ENCODE measurements at places on chromosomes 3 and 15. TPM values are rescaled to one million over a fixed set of nuclear protein-coding genes. Genes with fewer than 3 reads are reported as not detected.

- no peak for DNase-seq
- no peaks in the 10 kb centered on the region for H3K4me1 ChIP-seq
- no peak overlapping the region for H3K4me3 ChIP-seq
- H3K27ac ChIP-seq = no peak overlapping the region
- H3K36me3 ChIP-seq = no peaks in the 10 kb centered on the region
- H3K27me3 ChIP-seq = peaks cover 14% of the 10 kb centered on the region
Measured at GRCh38 chr3:127639173-127640041, 10.4 kb downstream of the PODXL2 start.

- H3K4me3 ChIP-seq = no peak overlapping the region
- no peaks in the 10 kb centered on the region for H3K36me3 ChIP-seq
- H3K27me3 ChIP-seq = peaks cover 18% of the 10 kb centered on the region
- no peak for DNase-seq
- no peak overlapping the region for H3K27ac ChIP-seq
Measured at GRCh38 chr15:40493089-40493840, 22.5 kb downstream of the CHST14 start.

- no peaks in the 10 kb centered on the region for H3K36me3 ChIP-seq
- no peak overlapping the region for H3K27ac ChIP-seq
- DNase-seq = no peak
- H3K4me1 ChIP-seq = peaks cover 5% of the 10 kb centered on the region
- H3K27me3 ChIP-seq = no peaks in the 10 kb centered on the region
- no peak overlapping the region for H3K4me3 ChIP-seq
Measured at GRCh38 chr3:32406486-32407408, 15.1 kb downstream of the CMTM7 start.

HRG gene
- total RNA-seq = not detected

CTXN2 gene
- not detected for total RNA-seq

ACOX2 gene
- 28.6 TPM for total RNA-seq

DNA sequence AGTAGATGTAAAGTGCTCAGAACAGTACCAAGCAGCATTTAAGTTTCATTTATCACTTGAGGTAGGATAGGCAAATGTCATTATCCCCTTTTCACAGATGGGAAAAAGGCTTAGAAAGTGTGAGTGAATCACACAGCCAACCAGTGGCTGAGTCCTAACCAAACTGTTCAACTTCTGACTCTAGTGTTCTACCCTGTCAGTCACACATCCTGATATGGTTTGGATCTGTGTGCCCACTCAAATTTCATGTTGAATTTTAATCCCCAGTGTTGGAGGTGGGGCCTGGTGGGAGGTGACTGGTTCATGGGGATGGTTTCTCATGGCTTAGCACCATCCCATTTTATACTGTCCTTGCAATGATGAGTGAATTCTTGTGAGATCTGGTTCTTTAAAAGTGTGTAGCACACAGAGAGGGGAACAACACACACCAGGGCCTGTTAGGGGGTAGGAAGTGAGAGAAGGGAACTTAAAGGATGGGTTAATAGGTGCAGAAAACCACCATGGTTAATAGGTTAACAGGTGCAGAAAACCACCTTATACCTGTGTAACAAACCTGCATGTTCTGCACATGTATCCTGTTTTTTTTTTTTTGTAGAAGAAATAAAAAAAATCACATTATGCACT is 304.7 kb downstream of the SUCLG2 start:
- H3K4me1 ChIP-seq = no peaks in the 10 kb centered on the region
- H3K27ac ChIP-seq = no peak overlapping the region
- DNase-seq = no peak
- no peaks in the 10 kb centered on the region for H3K27me3 ChIP-seq
- no peak overlapping the region for H3K4me3 ChIP-seq

HHATL gene
- total RNA-seq = not detected

CYP1A1 gene
- total RNA-seq = not detected

CPN2 gene
- 0.29 TPM for total RNA-seq

- H3K4me3 ChIP-seq = no peak overlapping the region
- DNase-seq = no peak
- H3K27me3 ChIP-seq = peaks cover 13% of the 10 kb centered on the region
- no peak overlapping the region for H3K27ac ChIP-seq
Measured at GRCh38 chr3:38112378-38112761, 24.6 kb downstream of the ACAA1 start.

DNA sequence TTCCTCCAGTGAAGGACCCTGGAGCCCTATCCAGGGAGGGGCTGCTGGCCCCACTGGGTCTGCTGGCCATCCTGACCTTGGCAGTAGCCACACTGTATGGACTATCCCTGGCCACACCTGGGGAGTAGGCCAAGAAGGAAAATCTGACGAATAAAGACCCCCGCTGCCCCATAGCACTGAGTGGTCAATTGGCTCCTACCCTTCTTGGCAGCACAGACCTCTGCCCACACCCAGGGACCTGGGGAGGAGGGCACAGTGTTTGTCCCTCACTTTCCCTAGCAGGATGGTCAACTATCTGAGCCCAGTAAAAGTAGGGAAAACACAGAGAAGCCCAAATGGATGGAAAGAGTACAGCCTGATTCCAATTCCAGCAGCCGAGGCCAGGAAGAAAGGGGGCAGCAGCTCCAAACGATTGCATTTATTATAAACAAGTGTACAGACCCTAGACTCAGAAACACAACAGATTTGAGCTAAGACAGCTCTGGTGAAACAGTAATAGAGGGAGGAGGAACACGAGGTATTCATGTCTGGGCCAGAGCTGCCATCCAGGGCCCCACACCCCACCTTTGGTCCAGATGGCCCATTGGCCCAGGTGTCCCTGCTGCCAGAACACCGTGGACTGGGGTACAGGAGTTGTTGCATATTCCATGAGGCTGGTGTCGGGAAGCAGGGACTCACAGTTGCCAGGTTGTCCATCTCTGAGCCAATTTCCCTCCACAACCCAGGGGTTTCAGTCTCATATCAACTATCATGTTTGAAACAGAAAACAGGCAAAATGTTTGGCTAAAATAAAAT is 21.1 kb downstream of the ATRIP start:
- peak overlapping the region; percentile 100 for H3K27ac ChIP-seq
- H3K36me3 ChIP-seq = peaks cover 27% of the 10 kb centered on the region
- peaks cover 33% of the 10 kb centered on the region for H3K4me1 ChIP-seq
- H3K4me3 ChIP-seq = peak overlapping the region; percentile 78

- peaks cover 11% of the 10 kb centered on the region for H3K36me3 ChIP-seq
- H3K4me3 ChIP-seq = no peak overlapping the region
- H3K4me1 ChIP-seq = peaks cover 25% of the 10 kb centered on the region
- H3K27me3 ChIP-seq = no peaks in the 10 kb centered on the region
Measured at GRCh38 chr15:85709250-85709649, 85.5 kb downstream of the KLHL25 start.

GRCh38 chr3:9915254-9916141 is 1.4 kb upstream of the IL17RC start:
- H3K4me1 ChIP-seq = peaks cover 53% of the 10 kb centered on the region
- peak overlapping the region; percentile 74 for H3K4me3 ChIP-seq
- H3K27ac ChIP-seq = peak overlapping the region; percentile 73
- no peaks in the 10 kb centered on the region for H3K36me3 ChIP-seq

DNA sequence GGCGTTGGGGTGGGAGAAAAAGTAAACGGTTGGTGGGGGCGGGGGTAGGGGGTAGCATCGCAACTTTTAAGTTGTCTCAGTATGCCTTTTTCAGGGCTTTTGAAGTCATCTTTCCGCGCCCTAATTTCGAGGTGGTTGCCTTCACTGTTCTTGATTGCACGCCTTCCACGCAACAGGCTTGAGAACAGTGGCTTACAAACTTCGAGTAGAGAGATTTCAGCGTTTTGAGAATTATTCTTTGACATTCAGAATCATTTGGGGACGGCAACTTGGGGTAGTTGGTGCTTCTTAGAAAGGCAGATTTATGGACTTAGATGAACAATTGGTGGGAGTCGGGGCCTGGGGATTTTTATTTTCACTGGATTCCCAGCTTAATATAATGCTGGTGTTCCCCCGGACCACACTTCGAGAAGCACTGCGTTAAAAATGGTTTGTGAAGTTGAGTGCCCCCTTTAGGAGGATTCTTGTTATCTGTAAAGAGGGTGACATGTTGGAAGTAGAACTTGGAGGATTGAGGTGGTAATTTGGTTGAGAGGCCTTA is 880 bp downstream of the PPP4R2 start:
- H3K36me3 ChIP-seq = peaks cover 27% of the 10 kb centered on the region
- H3K4me1 ChIP-seq = peaks cover 29% of the 10 kb centered on the region
- H3K27ac ChIP-seq = peak overlapping the region; percentile 89

DNA sequence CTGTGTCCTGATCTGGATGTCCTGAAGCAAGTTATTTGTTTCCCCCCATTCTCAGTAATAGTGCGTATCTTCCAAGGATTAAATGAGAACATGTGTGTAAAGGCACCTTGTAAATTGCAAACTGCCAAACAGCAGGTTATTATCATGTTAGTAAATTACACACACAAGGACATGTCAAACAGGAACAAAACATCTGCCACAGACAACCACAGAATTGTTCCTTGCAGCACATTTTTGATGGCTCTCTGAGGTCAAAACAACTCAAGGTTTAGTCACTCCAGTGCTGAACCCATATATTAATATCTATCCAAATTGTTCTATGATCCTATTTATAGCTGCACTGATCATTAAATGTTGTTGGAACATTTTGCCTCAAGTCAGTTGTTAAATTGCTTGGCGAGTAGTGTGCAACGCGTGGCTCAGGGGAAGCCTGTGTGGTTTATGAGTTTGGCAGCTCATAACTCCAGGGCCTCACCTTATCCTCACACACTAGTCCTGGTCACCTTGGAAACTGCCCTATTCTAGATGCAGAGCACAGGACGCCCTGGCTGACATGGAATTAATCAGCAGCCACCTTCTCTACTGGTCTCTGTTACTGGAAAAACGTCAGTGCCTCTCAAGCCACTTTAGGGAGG is 46.3 kb upstream of the CDV3 start:
- no peak for DNase-seq
- H3K27me3 ChIP-seq = no peaks in the 10 kb centered on the region
- no peak overlapping the region for H3K4me3 ChIP-seq
- no peaks in the 10 kb centered on the region for H3K36me3 ChIP-seq

SAMMSON gene
- total RNA-seq = not detected

DNAH12 gene
- total RNA-seq = under 0.01 TPM

VEPH1 gene
- 23.2 TPM for total RNA-seq

DNA sequence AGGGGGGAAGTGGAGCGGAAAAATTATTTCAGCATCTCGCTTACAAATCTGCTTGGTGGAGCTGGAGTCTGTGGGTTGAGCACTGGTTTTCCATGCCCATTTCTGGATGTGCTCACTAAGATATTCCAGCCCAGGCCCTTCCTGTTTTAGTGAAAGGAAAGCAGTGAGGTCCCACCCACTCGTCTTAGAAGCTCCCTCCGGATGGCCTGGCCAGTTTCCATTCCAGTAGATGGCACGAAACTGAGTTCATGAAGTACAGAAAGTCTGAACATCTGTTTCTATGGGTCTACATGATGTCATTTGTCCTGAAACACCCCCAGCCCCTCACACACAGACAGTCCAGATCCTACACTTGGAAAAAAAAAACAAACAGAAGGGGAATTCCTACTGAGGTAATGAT is 31.9 kb upstream of the THSD4 start:
- H3K27me3 ChIP-seq = no peaks in the 10 kb centered on the region

DNA sequence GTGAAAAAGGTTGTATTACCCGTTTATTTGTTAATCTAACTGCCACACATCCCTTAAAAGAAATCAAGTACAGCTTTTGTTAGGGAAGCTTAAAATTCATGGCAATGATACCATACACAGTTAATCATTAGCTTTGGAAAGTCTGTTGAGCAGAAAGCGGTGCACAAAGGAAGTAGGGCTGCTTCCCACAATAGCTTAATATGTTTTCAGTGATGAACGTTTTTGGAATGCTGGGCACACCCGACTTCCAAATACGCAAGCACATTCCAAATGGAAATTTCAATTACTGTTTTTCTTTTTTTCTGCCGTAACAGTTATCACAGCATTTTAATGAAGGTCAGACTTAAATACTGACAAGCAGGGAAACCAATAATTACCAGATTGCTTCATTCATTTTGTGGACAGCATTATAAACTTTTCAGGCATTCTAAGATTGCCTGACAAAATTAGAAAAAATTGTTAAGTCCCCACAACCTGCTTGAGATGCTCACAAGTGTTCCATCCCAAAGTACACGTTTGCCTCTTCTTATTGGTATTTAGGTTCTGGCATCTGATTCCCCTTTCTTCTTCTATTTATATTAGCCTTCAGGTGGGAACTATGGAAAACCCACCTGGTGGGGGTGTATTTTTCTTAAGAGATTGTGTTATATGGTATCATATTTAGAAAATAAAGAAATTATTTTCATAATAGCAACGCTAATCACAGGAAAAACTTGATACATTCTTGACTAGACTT is 1.1 kb upstream of the ECT2 start:
- H3K36me3 ChIP-seq = peaks cover under 1% of the 10 kb centered on the region
- no peaks in the 10 kb centered on the region for H3K27me3 ChIP-seq
- peak overlapping the region; percentile 94 for H3K4me3 ChIP-seq

RAB7A gene
- 86.1 TPM for total RNA-seq

GRCh38 chr3:130707902-130708601 is 38.6 kb downstream of the PIK3R4 start:
- H3K4me1 ChIP-seq = no peaks in the 10 kb centered on the region
- H3K27ac ChIP-seq = no peak overlapping the region
- H3K4me3 ChIP-seq = no peak overlapping the region
- DNase-seq = no peak
- H3K27me3 ChIP-seq = no peaks in the 10 kb centered on the region

All from osteoblast (primary cell).